ENCODE measurements at places on chromosomes 5 and 9.

DNA sequence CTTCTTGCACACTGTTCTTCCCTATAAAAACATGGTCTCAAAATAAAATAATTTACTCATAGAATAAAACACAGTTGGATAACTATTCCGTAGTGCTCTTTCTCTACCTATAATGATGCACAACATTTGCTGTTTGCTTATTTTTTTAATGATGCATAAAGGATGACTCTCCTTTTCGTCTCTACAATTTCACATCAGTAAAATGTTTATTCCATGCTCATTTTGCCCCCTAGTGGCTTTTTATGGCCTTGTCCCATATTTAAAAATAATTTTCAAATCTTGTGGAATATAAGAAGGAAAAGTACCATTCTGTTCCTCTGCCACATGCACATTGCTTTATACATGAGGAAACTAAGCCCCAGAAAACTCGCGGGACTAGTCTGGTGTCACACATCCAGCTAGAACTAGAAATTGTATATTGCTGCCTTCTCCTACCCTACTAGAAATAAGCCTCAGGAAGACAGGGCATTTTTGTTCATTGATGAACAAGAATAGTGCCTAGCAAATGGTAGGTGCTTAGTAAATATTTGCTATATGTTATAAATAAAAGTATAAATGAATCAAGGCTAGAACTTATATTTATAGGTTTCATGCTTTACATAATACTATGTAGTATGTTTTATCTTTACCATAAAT, 12.7 kb downstream of the KCTD16 start:
- DNase-seq: peak; percentile 61

- no peak for DNase-seq
Observed at GRCh38 chr5:90658620-90659019, 100.0 kb downstream of the ADGRV1 start.

DNA sequence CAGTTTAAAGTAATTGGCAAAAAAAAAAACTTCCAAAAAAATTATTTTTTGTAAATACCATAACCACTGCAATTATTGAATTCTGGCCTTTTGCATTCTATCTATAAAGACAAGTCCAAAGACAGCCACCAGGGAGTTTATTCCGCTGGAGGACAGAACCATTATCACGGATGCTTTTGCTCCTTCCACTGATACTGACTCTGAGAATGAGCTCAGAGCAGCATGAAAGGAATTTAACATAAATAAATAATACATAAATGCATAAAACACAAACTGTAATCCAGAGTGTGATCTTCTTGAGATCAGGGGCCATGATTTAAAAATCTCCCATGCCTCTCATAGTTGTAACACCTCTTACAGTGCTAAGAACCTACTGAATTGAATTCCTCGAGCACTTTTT, 264.8 kb downstream of the ARRDC3 start:
- DNase-seq: no peak

DNA sequence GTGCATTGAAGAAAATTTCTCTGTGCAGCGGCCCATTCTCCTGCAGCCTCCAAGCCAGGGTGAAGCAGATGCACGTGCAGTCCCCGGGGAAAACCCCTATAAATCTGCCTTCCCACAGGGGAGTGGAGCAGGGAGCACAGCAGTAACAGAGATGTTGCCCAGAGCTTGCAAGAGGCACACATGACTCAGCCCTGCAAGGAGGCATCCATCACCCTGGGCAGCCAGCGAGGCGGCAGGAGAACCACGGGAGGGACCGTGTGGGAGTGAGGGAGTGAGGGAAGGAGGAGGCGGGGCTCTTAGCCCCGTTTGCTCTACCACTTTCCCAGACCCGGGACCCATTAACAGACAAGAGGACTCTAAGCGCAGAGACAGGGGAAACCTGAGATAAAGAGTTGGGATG, 96.2 kb upstream of the ARAP3 start:
- DNase-seq: no peak

DNA sequence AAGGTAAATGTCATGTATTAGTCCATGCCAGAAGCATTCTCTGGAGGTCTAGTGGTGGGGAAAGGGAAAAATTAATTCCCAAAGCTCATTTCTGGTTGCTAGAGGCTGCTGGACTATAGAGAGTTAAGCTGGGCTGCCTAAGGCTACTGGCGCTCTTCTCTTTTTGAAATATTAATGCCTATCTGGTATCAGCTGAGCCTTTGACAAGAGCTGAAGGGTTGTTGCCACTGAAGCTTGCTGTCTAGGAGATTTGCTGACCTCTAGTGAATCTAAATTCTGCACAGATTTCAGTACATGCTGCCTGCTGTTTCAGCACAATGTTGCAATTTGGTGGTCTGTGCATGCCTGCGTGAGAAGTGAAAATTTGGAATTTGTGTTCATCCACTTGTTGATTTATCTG, 29.1 kb upstream of the PLCXD3 start:
- DNase-seq: no peak

All from NCI-H345 (cell line).